Bone marrow (tissue), 2 donors: ENCODE measurements at places on chromosomes 6 and 20.

DNA sequence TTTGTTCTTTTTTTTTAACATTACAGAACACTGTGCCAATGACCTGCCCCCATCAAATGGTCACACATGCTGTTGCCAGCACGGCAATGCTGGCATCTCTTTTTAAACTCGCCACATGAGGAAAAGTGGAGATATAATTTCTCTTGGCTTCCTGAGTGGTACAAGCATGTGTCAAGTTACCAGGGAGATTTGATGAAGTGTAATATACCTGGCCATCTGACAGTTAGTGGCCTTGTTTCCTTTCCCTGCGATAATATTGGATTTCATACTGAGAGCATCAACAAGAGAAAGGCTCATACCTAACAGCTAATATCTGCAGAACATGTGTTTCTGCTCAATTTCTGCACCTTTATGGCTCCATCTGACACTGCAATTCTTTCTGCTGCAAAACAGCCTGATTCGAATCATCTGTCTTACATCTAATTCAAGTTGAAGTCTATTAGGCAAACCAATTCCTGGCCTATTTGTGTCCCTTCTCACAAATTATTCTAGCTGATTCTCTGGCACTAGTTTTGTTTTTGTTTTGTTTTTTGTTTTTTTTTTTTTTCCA is 519.5 kb downstream of the PREX1 start:
- no peak for DNase-seq

- DNase-seq: peak; percentile 75
These were observed 59.2 kb downstream of the RBM38 start for GRCh38 chr20:57450419-57450818.

GRCh38 chr20:16078172-16078898 is 494.9 kb downstream of the KIF16B start:
- DNase-seq: no peak

DNA sequence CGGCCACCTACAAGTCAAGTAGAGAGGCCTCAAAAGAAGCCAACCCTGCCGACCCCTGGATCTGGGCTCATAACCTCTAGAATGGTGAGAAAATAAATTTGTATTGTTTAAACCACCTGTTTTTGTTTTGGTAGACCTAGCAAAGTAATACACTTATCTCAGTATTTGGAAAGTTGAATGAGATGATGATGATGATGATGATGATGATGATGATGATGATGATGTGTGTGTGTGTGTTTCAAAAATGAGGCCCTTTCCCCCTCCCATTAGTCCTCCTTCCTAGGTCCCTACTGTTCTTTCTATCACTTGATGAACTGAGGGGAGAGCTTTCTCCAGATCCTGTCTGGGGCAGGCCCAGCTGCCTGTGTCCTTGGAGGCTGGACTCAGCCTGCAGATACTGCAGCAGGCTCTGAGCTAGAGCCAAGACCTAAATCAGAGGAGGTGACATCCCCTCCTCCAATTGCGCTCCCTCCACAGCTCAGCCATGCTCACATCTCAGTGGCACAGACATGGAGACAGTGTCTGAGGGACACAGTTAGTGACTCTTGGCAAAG is 120.1 kb downstream of the LRFN2 start:
- DNase-seq: no peak

DNA sequence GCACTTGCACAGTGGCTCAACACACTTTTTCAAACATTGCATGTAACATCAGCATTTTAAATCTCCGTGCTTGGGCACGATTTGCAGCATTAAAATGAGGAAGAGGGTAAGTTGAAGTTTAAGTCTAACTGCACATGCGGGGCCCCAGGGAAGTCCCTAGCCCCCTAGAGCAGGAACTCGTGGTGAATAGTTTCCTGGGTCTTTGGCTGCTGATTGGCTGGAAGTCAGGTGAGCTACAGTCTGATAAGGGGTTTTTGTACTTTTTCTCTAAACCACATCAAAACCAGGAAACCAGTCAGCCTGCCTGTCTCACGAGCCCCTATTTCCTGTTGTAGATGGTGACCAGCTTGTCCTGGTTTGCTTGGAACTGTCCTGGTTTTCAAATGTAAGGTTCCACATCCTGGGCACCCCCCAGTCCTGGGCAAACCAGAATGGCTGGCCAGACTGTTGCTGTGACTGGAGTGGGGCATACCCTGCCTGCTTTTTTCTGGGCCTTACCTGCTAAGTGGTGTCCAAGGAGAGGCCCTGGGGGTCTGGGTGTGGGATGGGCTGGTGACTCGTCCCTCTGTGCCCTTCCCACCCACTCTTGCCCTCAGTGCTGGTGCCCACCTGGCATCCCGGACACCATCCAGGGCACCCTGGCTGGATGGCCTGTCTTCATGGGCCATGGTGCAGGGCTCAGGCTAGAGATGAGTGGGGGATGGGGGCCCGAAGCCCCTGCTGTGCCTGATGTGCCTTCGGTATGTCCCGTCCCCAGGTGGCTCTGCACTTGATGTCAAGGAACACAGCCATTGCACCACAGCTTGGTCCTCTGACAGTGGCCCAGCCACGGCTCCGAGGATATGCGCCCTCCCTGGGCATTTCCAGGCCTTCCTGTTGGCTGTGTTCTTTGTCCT is 31.8 kb downstream of the SUN5 start:
- DNase-seq: peak; percentile 56

GRCh38 chr6:139960671-139961070 is 586.2 kb upstream of the CITED2 start:
- DNase-seq: no peak

DNA sequence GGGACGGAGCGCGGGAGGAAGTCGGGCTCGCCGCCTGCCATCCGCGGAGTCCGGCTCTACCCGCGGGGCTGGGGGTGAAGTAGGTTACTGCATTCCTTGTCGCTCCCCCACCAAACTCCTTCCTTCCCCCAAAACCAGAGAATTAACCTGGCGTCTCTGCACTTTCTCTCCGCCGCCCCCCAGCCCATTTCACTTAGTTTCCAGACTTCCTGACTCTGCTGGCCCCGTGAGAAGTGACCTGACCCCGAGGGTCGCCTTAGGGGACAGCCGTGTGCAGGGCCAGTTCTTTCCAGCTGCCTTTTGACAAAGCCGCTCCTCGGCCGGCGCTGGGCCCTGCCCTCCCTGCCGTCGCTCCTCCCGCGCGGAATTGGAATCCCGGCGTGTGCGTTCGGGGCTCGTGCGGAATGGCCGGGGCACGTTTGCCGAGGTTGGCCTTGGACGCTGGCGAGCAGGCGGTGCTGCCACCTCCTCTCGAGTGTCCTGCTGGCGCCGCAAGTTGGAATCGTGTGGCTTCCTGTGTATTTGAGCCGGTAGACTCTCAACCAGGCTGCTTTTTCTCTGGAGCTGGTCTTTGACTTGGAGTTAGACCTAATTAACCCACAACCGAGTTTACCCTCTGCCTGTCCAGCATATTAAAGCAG is 650 bp downstream of the DCBLD1 start:
- DNase-seq: peak; percentile 37

DNA sequence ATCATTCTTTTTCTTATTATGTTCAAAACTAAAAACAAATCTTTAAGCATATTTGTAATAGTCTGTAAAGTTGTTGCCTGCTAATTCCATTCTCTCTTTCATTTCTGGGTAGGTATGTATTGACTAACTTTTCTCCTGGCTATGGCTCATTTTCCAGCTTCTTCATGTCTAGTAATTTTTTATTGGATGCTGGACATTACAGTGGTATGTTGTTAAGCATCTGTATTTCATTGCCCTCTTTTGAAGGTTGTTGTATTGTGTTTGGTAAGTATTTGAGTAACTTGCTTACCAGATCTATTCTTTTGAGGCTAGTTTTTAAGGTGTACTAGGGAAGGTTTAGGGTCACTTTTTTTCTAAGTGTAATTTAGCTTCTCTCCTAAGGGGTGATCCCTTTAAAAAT is 230.9 kb downstream of the TTLL2 start:
- DNase-seq: no peak

DNA sequence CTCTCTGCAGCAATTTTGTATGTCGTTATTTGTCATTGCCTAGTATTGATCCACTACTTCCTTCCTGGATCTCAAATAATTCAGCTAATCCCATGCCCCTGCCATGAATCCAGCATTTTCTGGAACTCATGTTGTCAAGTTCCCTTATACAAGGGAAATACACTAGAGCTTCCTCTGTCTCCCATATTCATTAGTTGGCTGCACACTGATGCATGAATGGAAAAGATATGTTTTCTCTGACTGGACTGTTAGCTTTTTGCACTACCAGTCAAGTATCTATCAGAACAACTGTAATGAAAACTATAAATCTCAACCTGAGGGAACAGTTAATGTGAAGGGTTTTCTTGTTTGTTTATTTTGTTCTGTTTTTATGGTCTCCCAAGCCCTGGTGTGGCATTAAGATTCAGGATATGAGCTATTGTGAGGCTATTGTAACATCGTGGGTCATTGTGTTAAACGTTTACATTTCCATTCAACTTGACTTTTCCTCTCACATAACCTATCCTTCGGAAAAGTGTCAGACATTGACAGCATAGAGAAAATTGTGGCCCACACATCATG is 102.5 kb upstream of the FAM8A1 start:
- no peak for DNase-seq
